Astrocyte (in vitro differentiated cells and primary cell): ENCODE measurements at places on chromosomes 6 and 20.

DNA sequence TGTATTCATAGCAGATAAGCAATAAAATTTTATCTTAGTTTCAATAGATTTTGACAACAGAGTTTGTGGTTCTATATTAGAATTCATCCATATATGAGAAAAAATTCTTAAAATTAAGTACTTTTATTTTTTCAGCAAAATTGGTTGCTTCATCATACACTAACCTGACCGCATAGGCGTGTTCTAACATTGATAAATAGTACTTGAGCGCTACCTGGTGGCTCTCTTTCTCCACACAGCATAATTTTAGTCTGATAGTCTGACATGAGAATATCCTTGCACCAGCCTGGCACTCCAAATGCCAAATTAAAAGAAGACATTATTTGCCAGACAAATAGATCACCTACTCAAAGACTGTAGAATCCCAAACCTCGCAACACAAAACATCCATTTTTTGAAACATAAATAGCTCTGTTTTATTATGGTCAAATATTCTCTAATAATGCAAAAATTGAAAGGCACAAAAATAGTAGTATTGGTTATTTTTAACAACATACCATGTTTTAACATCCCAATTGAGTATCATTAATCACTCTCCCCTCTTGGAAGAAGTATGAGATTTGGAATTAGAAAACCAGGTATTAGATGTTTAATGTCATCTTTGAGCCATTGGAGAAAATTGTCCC is 33.0 kb upstream of the FILIP1 start:
- DNase-seq: peak; percentile 45

DNA sequence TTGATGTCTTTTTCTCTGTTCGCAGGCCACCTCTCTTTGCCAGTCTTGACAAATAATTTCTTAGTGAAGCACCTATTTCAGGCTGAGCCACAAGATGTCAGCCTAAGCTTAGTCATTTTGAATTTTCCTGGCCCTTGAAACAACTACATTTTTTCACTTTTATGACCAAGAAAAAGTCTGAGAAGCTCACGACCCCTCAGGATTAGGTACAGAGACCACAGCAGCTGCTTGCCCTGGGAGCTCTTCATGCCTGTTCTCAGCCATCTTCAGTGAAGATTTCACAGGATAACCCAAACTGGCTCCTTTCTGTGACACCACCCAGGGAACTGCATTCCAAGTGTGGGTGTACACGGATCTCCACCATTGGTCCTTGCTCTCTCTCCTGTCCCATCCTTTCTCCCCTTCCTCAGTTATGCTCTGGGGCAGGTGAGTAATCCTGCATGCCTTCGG is 38.4 kb upstream of the SPTLC3 start:
- peak; percentile 16 for DNase-seq

DNA sequence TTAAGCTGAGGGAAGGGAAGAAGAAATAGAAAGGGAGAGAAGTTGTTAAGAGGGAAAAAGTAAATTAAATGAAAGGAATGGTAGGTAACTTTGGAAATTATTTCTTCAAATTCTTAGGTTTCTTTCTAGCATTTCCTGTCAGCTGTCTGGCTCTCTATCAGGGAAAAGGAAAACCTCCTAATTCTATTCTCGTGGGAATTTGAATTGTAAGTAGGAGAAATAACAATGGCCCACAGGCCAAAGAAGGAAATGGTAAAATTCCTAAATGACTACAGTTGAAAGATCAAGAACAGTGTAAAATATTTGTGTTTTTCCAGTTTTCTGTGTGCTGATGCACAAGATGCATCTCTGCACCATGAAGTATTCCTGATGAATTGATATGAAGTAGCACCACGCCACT is 173.0 kb downstream of the IBTK start:
- DNase-seq: no peak

GRCh38 chr6:155062866-155063341 is 67.8 kb downstream of the TIAM2 start:
- peak; percentile 90 for DNase-seq

DNA sequence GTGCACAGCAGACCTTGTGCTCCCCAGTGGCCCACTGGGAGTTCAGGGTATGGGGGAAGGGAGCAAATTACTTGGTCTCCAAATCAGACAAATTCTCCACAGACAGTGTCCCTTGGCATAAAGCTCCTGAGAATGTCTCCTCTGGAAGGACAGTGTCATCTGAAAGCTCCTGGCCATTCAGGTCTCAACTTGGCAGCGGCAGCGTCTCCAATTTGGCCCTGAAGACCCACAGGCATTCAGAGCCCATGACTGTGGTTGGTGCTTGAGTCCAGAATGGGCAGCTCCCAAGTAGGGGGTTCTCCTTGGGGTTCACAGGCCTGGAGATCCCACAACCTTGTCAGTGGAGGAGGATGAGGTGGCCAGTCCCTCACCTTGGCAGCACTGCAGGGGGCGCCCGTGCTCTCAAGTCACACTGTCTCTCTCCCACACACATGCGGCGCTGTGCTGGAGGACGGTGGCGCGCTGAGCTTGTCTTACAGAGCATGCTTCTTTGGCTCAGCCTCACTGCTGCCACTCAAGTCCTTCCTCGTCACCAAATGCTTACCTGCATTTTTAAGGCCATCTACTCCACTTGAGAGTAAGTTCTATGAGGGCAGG is 20.7 kb downstream of the DYNLRB1 start:
- no peak for DNase-seq

DNA sequence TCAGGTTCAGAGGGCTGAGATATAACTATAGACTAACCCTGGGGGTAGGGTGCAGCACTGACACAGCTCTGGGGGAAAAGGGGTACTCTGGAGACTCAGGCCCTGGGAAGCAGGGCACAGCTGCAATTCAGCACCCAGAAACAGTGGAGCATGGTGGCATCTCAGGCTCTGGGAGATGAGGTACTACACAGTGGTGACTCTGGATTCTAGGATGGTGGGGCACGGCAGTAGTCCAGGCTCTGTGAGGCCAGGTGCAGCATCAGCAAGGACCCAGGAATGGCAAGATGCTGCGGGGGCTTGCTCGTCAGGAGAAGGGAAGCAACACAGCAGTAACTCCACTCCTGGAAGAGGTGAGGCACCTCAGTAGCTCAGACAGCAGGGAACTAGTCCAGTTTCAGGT is 271.5 kb upstream of the MOCS1 start:
- no peak for DNase-seq

GRCh38 chr6:135195041-135195440 is 13.9 kb downstream of the MYB start:
- DNase-seq: no peak

- DNase-seq: no peak
Observed at GRCh38 chr20:41176711-41177552, 39.6 kb downstream of the PLCG1 start.

- peak; percentile 74 for DNase-seq
Observed at GRCh38 chr6:16397623-16398022, 159.2 kb downstream of the GMPR start.

DNA sequence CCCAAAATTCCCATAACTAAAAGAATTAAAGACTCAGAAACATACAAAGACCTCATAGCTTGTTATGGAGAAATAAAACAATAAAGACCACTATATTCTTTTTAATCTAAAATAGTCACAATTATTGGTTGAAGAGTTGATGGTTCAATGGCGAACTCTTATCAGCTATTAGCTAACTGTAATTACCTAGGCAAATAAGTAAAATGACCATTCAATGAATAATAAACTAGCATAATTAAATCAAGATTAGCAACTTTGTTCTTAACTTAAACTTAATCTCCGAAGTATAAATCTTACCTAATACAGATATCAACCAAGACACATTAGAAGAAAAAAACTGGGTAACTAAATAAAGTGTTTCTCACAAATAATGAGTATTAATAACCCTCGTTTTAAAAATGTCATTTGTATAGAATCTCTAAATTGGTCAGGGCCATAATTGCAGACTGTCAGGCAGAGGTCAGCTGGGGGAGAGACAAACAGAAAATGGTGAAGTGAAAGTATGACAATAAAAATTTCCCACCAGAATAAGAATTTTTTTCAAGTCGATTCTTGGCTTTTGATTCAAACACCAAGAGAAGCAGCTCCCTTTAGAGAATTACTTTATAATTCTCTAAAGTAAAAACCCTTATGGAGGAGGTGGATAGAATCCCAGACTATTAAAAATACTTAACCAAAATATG is 1.7 kb downstream of the FKBP5 start:
- DNase-seq: no peak

DNA sequence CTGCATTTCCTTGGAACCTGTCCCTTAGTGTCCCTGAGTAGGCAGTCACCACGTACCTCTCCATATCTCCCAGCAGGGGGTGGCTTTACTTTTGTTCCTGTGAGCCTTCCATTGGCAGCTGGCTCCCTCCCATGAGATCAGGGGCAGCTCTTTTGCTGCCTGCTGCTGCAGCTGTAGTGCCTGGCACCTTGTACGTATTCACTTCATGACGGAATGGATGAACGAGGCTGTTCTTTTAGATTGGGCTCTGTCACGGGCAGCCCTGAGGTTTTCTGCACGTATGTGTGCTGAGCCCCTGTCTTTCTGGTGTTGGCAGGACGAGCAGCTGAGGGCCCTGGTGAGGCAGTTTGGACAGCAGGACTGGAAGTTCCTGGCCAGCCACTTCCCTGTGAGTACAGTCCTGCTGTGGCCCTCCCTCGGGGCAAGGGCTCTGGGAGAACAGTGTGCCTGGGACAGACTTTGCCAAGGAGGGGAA is 14.6 kb downstream of the MYBL2 start:
- no peak for DNase-seq

DNA sequence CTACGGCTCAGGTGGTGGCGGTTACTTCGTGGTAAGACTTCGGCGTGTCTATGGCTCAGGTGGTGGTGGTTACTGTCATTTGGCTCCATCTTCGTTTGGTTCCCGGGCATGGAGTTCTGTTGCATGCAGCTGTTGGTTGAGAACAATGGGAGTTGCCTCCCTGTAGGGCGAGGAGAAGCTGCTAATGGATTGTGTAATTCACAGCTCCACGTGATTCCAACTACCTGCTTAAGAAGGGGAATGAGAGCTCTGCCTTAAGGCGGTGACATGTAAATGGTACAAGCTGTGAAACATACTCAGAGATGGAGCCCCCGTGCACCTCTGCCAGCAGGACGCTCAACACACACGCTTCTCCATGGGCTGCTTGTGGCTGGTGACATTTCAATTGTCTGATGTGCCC is 12.4 kb upstream of the DACT2 start:
- no peak for DNase-seq

- DNase-seq: peak; percentile 90
Observed at GRCh38 chr20:50003253-50003656, 20.5 kb downstream of the SNAI1 start.
